Fibroblast of skin of right quadriceps (primary cell): ENCODE measurements at places on chromosomes 4 and X.

GRCh38 chr4:101961144-101961543, 170.6 kb downstream of the BANK1 start:
- DNase-seq, result peak; percentile 50

DNA sequence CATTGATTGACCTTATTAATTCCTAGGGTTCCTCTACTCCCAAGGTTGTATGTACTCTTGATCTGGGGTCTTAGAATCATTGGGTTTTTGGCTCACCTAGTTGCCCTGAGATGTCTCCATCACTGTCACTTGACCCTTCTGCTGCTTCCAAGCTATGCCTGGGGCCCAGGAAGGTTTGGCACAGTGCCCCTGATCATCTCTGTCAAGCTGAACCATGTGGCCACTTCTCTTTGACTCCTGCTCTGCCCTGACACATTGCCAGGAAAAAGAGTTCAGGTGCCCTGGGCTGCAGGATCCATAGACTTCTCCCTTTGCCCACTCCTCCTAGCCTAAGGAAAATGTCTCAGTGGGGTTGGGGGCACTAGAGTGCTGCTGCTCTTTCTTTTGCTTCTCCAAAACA, 3.9 kb upstream of the CHST7 start:
- DNase-seq, result no peak

- no peak for DNase-seq
Measured at GRCh38 chr4:38547052-38547451, 116.9 kb upstream of the KLF3 start.

- DNase-seq, result peak; percentile 88
Measured at GRCh38 chrX:10755439-10756334, 135.3 kb upstream of the MID1 start.

DNA sequence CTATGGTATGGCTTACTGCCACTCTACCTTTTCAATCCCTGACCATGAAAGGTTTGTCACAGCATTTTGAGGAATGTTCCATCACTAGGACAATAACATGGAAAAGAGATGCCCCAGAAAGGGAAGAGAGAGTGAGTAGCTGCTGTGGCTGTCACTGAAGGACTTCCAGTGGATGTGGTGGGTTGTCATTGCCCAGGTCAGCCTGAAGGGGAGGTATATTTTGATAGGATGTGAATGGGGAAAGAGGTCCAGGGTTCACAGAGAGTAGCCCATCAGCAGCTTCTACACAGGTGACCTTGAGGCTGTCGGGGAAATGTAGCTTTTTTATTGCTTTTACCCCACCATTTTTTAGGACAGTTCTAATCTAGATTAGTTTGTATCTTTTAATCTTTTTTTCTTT, 30.8 kb downstream of the MTM1 start:
- no peak for DNase-seq

- DNase-seq, result no peak
Measured at GRCh38 chrX:44094821-44095530, 121.8 kb upstream of the NDP start.

GRCh38 chr4:74934016-74934831, 1.3 kb downstream of the PARM1 start:
- DNase-seq, result no peak

DNA sequence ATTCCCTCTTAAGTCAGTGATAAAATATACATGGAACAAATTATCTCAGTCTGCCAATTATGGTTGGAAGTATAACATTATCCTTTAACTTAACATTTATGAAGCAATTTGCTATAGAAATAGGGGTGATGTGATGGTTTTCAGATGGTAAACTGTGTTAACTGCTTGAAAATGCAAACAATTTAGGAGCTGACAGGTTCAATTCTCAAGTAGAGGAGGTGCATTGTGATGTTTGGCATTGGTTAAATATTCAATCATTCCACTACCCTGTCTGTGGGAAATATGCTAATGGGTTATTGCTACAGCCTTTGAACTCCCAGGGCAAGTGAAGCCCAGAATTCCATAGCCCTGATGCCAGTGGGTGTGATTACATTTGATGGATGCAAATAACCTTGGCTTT, 243.4 kb upstream of the GK2 start:
- no peak for DNase-seq

DNA sequence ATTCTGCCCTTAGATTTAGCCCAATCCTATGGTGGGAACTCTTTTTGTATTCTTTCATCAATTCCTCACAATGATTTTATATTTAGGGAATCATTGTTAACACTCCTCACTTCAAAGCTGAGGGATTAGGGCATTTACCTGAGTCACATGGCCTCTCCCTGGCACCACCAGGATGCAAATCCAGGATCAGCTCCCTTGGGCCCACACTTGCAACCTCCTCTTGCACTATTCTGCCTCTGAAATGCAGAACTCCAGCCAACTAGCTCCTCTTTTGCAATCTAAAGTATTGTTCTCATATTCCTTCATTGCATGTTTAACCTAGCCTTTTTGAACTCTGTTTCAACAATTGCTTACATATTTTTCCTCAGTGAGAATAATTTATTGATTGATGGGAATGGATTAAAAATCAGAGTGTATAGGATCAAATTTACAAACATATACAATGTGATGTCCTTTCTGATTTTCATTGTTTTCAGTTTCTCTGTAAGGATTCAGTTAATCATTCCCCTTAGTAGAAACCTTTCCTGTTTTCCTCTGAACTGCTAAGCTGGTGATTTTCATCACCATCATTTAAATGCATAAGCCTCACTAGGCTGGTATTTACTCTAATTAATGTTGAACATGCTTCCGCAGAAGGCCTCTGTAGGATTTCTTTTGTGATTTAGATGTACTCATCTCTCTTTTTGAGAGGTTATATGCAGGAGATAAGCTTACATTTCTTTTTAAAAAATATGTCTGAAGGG, 3.3 kb upstream of the RELL1 start:
- no peak for DNase-seq

DNA sequence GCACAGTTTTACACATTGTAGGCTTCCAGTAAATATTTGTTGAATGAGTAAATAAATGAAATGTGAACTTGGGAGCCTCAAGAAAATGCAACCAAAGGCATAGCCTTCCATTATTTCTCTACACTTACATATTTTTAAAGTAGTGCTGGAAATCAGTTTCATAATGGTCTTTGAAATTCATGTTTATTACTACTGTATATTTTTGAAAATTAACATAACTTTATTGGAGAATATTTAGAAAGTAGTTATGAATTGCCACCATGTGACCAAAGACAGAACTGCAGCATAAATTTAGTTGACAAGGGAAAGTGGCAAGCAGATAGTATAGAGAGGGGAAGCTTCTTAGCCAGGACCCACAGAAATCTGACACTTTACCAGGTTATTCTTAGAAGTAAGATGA, 6.4 kb downstream of the TCEAL8 start:
- DNase-seq, result peak; percentile 1

GRCh38 chr4:81211956-81212355, 3.1 kb downstream of the PRKG2 start:
- DNase-seq, result no peak

DNA sequence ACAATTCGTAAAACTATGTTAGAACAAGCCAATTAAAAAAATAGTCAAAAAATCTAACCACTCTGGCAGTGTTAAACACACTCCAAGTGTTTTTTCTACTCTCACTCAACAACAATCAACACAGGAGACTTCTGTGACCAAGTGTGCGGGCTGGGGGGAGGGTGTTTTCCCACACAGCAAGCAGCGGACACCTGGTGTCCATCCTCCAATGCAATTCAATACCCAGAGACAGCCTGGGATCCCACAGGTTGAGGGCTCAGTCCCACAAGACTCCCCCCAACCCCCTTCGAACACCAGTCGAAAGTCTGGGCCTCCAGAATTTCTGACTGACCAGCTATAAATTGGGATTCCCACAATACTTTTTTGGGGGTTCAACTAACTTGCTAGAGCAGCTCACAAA, 8.3 kb upstream of the PIM2 start:
- no peak for DNase-seq

DNA sequence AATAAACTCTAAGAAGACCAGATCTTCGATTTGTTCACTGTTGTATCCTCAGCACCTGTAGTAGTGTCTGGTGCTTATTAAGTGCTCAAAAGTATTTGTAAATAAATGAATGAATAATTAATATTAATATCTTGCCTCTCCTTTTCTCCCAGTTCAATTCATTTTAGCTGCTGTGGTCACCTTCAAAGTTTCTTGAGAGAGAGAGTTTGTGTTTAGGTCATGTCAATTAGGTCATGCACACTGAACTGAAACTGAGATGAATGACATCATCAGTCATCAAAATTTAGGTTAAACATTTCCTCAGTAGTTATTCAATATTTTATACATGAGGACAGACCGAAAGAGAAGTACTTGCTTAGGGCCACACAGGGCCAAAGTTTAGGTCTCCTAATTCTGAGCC, 73.5 kb downstream of the ANXA3 start:
- DNase-seq, result no peak

GRCh38 chr4:152422817-152423320, 113.0 kb downstream of the FBXW7 start:
- no peak for DNase-seq

- DNase-seq, result peak; percentile 50
Measured at GRCh38 chr4:110540581-110540980, 64.6 kb downstream of the ENPEP start.

DNA sequence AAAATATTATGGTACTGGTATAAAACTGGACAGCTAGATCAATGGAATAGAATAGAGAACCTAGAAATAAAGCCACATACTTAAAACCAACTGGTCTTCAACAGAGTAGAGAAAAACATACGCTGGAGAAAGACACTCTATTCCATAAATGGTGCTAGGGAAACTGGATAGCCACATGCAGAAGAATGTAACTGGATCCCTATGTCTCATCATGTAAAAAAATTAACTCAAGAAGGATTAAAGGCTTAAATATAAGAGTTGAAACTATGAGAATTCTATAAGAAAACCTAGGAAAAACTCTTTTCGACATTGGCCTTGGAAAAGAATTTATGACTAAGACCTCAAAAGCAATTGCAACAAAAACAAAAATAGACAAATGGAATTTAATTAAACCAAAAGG, 114.6 kb downstream of the PCDH18 start:
- peak; percentile 73 for DNase-seq

- no peak for DNase-seq
Measured at GRCh38 chrX:134461437-134461836, 1.5 kb downstream of the HPRT1 start.

DNA sequence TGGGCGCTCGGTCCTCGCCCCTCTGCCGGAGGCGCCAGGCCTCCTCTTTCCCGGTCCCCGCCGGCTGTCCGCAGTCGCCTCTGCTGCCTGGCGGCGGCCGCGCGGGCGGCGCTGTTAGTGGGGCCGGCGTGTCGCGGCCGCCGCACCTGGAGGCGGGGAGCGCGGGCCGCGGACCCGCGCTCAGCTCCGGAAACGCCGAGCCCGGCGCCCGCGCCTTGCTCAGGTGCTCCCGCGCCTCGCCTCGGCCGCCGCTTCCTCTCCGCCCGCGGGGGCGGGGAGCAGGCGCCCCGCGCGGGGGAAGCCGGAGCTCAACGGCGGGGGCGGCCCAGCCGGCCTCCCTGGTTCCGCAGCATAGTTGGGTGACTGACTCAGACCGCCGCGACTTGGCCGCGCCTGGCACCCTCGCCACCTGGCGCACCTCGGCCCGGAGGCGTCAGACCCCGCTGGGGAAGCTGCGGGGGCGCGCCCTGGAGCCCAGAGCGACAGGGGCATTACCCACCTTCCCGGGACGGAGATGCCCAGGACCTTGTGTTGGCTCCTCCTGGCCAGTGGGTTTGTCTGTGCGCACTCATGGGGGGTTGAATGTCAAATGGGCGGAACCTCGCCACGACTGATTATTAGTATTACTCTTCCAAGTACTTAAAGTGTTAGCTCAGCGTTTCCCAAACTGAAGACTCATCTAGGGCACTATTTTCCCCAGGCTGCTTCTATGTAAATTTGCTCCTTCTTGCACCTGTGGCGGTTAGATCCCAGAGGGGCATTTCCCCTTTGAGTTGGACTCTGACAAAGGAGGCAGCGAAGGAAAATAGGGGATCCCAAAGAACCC, at the start of gene ARAP2:
TSS of gene ARAP2 (minus strand) at position 258 of the 826 bp plus-strand sequence. CDS start 15,028 bp downstream, outside the sequence.
- DNase-seq, result peak; percentile 1

DNA sequence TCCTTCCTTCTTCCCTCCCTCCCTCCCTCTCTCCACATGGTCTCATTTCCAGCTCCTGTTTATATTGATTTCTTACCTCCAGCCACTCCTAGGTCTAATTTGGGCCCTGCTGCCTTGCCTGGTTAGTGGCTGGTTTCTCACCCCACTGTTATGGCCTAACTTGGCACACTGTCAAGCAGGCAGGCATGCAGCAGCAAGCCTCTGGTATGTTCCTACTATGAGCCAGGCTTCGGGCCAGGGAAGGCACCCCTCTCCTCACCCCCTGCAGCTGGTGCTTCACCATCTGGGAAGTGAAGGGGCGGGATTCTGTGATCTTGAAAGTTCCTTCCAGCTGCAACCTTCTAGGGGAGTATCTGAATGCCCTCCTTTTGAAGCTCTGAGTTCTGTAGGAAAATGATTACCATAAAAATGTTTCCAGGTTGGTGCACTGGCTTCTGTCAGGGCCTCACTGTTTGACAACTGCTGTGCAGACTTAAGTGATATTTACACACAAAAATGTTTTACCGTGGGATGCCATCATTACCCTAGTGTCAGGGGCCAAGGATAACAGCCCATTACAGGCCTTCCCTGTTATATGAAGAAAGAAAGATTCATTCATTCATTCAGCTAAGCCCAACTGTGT, 10.1 kb upstream of the VMA21 start:
- no peak for DNase-seq

- DNase-seq, result no peak
Measured at GRCh38 chrX:37800717-37801116, 20.9 kb downstream of the CYBB start.

- DNase-seq, result no peak
Measured at GRCh38 chrX:57133706-57134105, 3.5 kb downstream of the SPIN2A start.

DNA sequence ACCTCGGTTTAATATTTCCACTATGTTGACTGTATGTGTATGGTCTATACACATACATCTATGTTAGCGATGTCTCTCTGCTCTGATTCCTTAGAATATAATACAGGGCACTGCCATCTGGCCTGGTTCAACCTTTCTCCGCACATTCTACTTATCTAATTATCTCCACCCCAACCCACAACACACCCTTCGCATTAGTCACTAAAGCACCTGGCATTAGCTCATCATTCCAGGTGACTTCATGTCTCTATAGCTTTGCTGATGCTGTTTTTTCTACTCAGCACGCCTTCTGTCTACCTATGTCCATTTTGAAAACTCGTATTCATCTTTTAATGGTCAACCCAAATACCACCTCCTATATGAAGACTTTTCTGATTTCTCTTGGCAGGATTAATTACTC, 425.2 kb upstream of the RASGEF1B start:
- no peak for DNase-seq

DNA sequence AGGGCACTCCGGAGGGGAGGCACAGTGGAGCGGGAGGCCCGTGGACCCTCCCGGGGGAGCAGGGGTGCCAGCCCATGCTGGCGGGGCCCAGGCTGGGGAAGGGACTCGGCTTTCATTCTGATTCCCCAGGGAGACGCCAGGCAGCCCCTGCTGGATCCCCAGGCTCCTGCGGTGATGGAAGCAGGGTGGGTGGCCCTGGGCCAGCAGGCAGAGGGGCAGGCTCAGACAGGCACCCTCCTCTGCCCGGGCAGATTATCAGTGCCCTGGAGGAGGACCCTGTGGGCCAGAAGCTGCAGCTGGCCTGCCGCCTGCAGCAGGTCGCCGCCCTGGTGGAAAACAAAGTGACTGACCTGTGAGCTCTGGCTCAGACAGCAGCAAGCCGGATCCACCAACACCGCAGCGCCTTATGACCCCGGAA, 2.1 kb upstream of the SRPK3 start:
- DNase-seq, result no peak
